ENCODE measurements at places on chromosomes 4 and X.
A peak's percentile ranks its signal among the peaks of the same experiment; 100 is the strongest.

DNA sequence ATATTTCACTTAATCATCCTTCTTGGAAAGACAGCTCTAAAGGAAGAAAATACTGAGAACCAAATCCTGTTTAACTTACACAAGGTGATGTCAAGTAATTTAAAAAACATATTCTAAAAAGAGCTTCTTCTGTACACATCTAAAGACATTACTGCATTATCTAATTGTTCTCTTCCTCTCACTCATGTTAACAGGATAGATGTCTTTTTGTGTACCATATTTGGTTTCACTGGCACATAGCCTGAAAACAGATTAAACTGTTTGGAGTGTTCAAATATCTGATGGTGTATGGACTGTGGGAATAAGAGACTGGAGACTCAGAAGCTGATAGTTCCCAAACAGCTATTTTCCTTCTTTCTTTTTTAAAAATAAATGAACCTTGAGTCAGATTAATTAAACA is 213.3 kb upstream of the MAB21L2 start:
- no peak for DNase-seq

GRCh38 chr4:169934794-169935429 is 91.3 kb downstream of the MFAP3L start:
- DNase-seq, result no peak

- no peak for DNase-seq
Measured at GRCh38 chr4:139622901-139623381, 42.7 kb upstream of the MGST2 start.

- DNase-seq, result no peak
Measured at GRCh38 chr4:138445098-138445497, 202.9 kb upstream of the SLC7A11 start.

DNA sequence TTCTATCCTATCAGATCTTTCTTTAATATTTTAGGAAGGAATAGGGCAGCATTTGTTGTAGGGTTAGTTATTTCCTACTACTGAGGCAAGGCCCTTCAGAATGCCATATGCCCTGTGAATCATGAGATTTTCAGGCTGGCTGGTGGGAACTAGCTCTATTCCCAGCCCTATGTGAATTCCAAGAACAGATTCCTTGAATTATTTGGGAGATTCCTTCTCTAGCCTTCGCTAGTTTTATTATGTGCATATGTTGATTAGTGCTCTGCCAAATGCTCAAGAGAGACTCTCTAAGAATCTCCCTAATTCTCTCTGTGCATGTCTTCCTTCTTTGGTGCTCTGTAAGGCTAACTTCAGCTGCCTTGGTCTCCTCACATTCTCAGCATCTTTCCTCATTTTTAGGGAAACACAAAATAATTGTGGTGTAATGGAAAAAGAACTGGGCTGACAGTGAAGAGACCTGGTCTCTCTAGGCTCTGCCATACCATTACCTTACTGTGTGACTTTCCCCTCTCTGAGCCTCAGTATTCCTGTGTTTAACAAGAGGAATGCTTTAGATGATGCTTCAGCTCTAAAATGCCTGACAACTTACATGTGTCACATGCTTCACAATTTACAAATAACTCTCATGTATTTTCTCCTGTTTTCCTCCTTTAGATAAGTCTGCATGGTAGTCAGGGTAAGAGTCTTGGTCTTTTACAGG is 79.7 kb downstream of the VMA21 start:
- DNase-seq, result no peak

GRCh38 chr4:11469650-11470437 is 41.1 kb upstream of the HS3ST1 start:
- DNase-seq, result no peak

- no peak for DNase-seq
Measured at GRCh38 chrX:132171881-132172280, 44.1 kb upstream of the FRMD7 start.

GRCh38 chr4:140237616-140238350 is 83.8 kb upstream of the MAML3 start:
- peak; percentile 93 for DNase-seq

DNA sequence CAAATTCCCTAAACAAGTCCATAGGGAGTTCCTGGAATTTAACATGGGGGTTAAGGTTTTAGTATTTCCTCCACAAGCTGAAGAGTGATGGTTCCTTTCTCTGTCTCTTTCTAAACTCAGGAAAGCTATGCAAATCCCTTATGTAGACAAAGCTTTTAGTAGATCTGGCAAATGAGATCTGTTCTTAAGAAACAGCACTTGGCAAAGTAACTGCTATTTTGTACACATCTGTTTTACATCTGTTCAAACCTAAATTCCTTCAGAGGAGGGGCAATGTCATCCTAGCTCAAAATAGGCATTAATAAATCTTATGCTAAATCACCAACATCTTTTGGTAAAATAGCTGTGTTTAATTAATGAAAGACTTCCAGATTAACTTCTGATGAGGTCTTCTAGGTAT is 137.8 kb upstream of the TBC1D9 start:
- no peak for DNase-seq

- no peak for DNase-seq
Measured at GRCh38 chrX:123274796-123275195, 90.7 kb downstream of the GRIA3 start.

GRCh38 chr4:70721747-70722146 is at the start of gene RUFY3:
TSS of gene RUFY3 (plus strand) at chr4:70721964. CDS start at chr4:70722574, 610 bp downstream.
- no peak for DNase-seq

- DNase-seq, result no peak
Measured at GRCh38 chrX:119655125-119655524, 37.8 kb downstream of the SEPTIN6 start.

DNA sequence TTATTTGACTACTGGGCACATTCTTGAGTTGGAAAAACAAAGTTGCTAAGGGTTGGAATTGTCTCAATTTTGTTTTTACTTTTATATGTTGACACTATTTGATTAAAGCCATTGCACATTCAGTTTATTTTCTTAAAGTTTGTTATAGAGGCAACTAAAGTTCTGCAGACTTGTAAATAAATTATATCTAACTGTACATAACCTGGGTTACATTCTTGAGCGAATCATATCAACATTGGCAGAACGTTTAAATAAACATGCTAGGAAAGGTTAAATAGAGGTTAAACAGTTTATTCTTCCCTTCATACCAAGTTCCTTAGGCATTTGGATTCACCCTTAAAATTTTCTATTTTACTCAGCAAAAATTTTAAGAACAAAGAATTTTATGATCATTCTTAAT is 74.5 kb downstream of the UCHL1 start:
- no peak for DNase-seq

- no peak for DNase-seq
Measured at GRCh38 chr4:3658530-3658913, 107.7 kb upstream of the ADRA2C start.

GRCh38 chr4:56147371-56147770 is 198.6 kb downstream of the CEP135 start:
- DNase-seq, result no peak

DNA sequence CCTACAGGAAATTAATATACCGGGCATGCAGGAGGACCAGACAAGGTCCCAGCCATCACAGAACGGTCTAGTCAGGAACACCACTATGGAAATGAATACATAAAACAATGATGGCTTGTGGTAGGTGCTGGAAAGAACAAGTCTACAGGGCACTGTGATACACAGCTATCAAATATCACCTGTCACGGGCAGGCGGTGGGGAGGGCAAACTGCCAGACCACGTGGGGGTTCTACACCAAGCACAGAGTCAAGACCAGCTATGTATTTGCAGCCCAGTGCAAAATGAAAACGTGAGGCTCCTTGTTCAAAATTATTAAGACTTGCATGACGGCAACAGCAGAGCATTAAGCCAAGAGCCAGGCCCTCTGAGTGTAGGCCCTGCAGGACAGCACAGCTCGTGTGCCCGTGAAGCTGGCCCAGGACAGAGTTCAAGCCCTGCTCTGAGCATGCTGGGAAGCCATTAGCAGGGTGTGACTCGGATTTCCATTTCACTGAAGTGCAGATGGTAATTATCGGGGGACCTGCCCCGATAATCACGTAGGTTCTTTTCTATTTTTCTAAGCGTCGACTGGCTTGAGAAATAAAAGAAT is 83.6 kb downstream of the JAKMIP1 start:
- DNase-seq, result peak; percentile 42

DNA sequence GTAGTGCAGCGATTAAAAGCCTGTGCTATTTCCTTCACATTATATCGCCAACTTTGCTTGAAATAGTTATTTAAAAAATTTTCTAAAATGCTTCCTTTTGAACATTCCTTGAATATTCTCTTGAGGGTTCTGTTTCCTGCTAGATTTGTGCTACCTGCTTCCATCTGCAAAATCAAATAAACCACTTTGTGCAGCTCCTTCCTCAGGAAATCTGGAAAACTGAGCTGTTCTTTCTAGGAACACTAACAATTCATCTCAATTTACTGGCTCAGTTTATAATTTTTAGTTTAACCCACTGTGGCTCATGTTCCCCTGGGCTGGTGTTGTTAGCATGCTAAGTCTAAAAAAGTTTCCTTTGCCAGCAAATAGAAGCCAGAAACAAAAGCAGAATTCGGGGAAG is 88.1 kb upstream of the LCORL start:
- DNase-seq, result no peak

GRCh38 chr4:105106426-105106825 is 40.2 kb upstream of the TET2 start:
- no peak for DNase-seq

GRCh38 chrX:153606503-153606902 is 7.6 kb upstream of the CCNQ start:
- DNase-seq, result no peak

GRCh38 chr4:100828986-100829685 is 311.3 kb upstream of the EMCN start:
- DNase-seq, result no peak

- no peak for DNase-seq
Measured at GRCh38 chrX:68249903-68250302, 183.4 kb downstream of the OPHN1 start.

GRCh38 chrX:20980426-20980825 is 393.8 kb upstream of the CNKSR2 start:
- DNase-seq, result no peak

- no peak for DNase-seq
Measured at GRCh38 chrX:72045141-72045540, 86.6 kb downstream of the RTL5 start.

DNA sequence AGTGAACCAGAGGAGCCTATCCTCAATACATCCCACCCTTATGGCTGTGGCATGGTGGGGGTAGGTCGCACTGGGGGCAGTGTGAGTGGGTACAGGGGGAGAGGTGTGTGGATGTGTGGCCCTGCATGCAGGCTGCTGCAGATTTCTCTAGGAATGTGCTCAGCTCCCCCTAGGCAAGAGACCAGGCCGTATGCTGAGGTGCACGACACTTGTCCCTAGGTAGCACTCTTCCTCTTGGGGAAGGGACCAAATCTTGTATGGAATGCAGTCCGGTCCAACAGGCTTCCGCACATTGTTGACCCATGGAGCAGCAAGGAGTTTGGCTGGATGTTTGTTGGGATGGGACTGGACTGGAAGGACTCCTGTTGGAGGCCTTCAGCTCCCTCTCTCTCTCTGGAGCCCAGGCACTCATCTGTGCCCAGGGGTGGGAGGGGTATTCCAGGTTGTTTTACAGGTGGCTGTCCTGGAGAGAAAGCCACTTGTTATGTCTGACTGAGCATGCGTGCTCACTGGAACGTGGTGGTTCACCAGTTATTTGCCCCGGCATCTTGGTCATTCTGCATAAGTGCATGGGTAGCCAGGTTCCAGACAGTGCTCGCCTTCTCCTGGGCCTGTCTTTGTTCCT is 55.1 kb downstream of the NBDY start:
- DNase-seq, result peak; percentile 53

DNA sequence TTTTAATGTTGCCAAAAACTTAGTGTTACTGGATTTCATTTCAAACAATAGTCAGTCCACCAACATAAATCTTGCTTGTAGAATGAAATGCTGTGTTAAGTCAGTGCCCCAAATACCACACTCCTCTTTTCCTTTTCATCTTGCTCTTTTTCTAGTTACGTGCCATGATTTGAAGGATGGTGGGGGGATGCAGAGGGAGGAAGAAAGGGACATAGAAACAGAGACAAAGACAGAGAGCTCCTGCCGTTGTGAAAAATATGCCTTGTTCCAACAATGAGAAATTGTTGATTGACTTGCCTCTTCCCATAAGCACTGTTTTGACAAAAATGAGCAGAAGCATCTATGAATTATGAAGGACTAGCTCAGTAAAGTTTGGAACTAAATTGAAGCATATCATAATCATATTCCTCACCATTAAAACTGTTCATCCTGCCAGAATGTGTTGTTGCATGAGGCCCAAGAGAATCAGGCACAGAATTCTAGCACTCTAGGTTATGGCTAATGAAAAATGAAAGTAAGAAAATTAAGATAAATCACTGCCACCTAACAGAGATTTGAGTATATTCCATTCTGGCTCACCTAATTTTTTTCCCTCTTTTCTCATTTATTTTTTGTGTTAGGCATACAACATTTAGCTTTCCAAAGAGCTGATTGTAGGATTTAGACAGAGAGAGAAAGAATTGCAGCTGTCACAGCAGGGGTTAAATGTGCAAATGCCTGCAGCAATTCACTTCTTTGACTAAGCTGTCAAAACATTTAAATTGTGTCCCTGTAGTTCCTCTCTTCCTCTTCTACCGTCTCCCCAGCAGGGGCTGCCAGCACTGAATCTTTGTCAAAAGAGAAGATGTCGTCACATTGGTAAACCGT is 111.6 kb upstream of the PTPN13 start:
- DNase-seq, result no peak

DNA sequence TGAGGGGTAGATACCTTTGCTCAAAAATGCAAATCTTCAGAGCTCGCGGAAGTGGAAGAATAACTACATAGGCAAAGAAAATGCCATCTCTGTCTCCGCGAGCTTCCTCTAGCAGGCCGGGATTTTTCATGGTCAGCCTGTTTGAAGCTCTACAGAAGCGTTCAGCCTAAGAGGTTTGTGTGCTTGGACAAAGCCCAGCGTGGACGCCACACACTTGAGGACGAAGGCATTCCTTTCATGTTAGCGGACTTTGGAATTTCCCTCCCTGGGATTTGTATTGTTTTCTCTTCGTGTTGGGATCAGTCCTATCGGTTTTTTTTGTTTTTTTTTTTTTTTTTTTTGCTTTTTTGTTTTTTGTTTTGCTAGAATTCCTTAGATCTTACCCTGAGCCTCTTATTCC is 53.7 kb downstream of the SMIM31 start:
- no peak for DNase-seq

DNA sequence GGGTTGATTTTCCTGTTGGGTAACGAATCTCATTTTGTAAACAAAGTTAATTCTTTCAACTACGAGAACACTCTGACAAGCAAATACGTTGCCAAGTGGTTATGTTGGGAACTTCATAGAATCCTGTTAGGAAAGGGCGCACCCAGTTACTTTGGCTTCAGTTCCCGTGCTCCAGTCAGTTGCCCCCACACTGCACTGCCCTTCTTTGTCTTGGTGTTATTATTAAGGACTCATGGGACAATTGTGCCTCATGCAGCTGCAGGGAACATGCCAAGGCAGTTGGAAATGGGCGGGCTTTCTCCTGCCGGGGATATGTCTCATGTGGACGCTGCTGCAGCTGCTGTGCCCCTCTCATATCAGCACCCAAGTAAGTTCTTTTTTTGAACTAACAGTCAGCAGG is 28.9 kb downstream of the OFD1 start:
- DNase-seq, result no peak

DNA sequence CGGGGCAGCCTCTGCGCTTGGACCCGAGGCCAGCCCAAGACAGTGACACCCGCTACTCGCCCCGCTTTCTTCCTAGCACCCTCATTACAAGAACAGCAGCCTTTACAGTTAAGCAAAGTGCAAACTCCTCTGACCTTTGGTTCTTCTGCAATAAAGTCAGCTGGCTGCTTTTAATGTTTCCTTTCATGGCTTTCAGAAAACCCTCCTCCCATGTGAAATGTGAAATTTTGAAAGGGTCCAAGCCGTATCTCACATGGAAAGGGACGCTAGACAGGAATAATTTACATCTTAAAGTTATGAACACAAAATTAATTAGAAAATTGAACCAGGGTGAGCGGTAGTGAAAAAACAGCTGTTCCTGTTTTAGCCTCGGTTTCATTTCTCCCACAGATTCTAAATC is 520.1 kb upstream of the FRG1 start:
- DNase-seq, result no peak

Data from posterior vena cava (tissue), 2 donors.